A549 treated with Mapracorat at 1 μM for 4 hours (cell line): ENCODE measurements at places on chromosomes 7 and 10. TPM values are rescaled to one million over a fixed set of nuclear protein-coding genes. Genes with fewer than 3 reads are reported as not detected.

AFAP1L2 gene
- total RNA-seq: 19.2 to 25.5 TPM (median 21.7 TPM) in 5 replicates

RADIL gene
- 1.6 to 2.8 TPM (median 2.7 TPM) in 5 replicates for total RNA-seq

NEURL1 gene
- 0.52 to 0.87 TPM (median 0.62 TPM) in 5 replicates for total RNA-seq

PDZD8 gene
- 18.0 to 28.2 TPM (median 24.1 TPM) in 5 replicates for total RNA-seq

RP9 gene
- 32.2 to 36.0 TPM (median 32.8 TPM) in 5 replicates for total RNA-seq

PLCE1 gene
- total RNA-seq: 5.5 to 7.2 TPM (median 6.3 TPM) in 5 replicates

AP5Z1 gene
- total RNA-seq: 20.7 to 42.2 TPM (median 31.4 TPM) in 5 replicates

ADAP1 gene
- total RNA-seq: 3.4 to 4.3 TPM (median 3.8 TPM) in 5 replicates

MYH16 gene
- total RNA-seq: 0.23 to 0.57 TPM (median 0.36 TPM) in 5 replicates

GJD4 gene
- 0.08 to 0.10 TPM in 2 of 5 replicates, not detected in the others for total RNA-seq

GNAI1 gene
- total RNA-seq: 27.4 to 33.6 TPM (median 32.0 TPM) in 5 replicates

CHST15 gene
- 7.0 to 8.5 TPM (median 7.7 TPM) in 5 replicates for total RNA-seq

SORCS1 gene
- not detected in 5 replicates for total RNA-seq

C10orf53 gene
- not detected in 5 replicates for total RNA-seq

PRPF18 gene
- total RNA-seq: 18.1 to 24.1 TPM (median 20.4 TPM) in 5 replicates

PRKAR1B gene
- 23.8 to 32.0 TPM (median 30.4 TPM) in 5 replicates for total RNA-seq

GGCT gene
- total RNA-seq: 67.8 to 83.9 TPM (median 73.8 TPM) in 5 replicates

FKBP9 gene
- 78.2 to 120 TPM (median 87.7 TPM) in 5 replicates for total RNA-seq

SPAM1 gene
- total RNA-seq: not detected in 5 replicates

PRSS2 gene
- not detected in 5 replicates for total RNA-seq

PTF1A gene
- total RNA-seq: not detected in 5 replicates

CFAP70 gene
- total RNA-seq: 0.07 to 0.22 TPM (median 0.13 TPM) in 5 replicates

CYP3A7 gene
- 0.06 to 0.07 TPM in 2 of 5 replicates, not detected in the others for total RNA-seq
